AML-193 (cell line): ENCODE measurements at places on chromosomes 6 and 20.

GRCh38 chr6:53724501-53724900 lies 58.9 kb upstream of the KLHL31 start:
- DNase-seq, result no peak

GRCh38 chr6:158028876-158029275 lies 47.2 kb downstream of the SYNJ2 start:
- no peak for DNase-seq

DNA sequence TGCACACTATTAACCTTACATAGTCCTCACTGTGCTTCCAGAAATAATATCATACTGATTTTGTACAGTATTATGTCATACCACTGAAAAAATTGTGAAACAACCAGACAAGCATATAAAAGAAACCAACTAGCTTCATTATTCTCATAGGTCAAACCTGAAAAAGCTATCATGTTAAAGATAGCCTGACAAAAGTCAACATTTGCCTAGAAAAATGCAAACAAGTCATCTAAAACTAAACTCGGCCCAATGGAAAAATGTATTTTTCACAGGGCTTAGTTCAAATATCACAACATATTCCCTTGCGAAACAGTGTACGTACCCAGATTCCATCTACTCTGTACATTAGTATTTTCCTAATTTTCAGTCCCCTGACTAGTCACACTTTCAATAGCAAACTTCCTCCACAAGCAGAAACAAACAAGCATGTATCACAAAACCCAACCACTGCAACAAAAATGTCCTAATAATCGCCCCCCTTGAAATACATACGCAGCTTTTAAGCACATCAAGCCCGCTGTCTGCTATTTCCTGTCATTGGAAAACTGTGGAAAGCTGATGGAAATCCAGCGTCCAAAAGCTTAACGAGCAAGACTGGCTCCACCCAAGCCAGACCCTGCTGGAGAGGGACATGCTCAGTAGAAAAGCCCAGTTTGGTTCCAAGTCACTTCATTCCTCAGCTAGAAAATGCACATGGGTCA lies 93.1 kb downstream of the EPB41L2 start:
- no peak for DNase-seq

DNA sequence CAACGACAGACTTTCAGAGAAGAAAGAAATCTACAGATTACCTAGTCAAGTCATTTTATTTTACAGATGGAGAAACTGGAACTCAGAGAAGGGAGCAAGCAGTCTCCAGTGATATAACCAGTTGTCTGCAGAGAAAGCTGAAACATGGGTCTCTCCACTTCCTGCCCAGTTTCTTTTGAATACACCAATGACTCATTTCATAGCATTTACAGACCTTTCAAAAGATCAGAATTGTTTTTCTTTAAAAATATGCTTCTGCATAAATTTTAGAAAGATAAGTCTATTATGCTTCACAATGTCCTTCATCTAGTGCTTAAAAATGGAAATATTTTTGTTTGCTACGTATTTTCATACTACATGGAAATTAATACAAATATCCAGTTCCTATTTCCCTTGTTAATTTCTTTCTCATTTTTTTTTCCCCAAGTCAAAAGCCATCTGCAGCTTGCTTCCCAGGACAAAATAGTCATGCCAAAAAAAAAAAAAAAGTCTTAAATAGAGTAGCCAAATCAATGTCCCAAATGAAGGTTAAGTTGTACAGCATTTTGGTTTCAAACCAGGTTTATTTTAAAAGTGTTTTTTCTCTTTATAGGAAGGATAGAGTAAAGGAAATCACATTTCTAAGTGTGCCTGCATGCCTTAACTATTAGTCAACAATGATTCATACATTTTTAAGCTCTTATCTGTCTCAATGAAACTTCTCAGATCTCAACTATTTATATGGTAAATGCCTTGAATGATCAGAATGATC lies 36.9 kb downstream of the ARHGAP18 start:
- peak; percentile 26 for DNase-seq

- DNase-seq, result no peak
Observed at GRCh38 chr6:41072836-41073202, at the start of gene NFYA. Gene NFYA (plus strand): TSS chr6:41072974. CDS start chr6:41079090, 6,116 bp downstream.

DNA sequence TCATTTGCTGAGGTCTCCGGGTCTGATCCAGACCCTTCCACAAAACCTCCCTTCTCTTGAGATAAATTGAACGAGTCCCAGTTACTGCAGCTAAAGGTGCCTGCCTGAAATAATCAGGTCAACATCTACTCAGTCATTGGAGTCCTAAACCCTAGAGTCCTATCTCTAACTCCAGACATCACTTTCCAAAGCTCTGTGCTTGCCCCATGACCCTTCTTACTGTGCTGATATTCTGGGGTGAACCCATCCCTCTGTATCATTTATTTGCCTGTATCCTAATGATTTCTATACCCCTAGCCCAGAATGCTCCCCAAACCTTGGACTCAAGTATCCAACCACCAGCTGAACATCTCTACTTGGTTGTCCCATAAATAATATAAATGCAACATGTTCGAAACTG lies 35.7 kb downstream of the CD83 start:
- no peak for DNase-seq

DNA sequence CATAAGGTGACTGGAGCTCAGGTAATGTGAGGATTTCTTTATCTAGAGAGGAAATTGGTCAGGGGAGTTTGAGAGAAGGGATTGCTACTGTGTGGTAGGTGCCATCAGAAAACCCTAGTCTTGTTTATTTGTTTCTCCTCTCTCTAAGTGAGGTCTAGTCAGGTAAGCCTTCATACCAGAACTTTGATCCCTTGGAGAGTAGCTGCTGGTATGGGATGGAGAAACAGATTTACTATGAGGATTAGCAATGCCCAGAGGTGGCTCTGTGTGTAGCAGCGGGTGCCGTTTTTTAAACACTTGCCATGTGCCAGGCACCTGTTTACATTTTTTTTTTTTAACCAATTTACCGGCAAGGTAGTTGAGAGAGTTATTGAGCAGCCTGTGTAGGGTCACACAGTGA lies 19.5 kb downstream of the CMTR1 start:
- DNase-seq, result no peak

DNA sequence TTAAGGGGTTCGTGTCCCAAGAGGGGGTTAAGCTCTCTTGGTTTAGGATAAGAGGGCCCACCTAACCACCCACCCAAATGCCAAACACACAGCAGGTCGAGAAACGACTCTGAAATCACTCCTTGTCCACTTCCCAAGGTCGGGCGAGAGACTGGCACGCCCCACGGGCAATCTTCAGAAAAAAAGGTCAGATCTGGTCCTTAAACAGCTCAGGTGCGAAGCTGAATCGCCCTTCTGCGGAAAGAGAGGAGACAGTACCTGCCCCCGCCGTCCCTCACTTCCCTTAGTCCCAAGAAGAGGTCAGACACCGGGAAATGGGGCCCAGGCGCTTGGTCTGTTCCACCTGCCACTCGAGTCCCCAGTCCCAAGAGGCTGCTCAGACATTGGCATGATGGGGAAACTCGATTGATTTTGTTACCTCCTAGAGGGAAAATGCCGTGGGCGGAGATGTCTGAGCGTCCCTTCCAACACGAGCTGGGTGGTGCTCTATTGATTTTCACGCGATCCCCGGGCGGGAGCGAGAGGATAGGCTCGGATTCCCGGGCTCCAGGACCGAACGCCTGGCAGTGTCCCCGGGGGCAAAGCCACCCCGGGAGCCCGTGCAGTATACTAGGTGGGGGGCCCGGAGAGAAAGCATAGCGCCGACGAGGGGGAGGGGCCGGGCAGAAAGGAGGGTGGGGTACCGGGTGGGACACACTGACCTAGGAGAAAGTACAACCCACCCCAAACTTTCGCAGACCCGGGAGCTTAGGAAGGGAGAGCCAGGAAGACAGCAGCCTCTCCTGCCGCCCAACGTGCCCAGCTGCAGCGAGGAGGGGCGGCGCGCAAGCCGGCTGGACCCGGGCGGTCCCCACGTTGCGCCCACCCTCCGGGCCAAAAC lies 1.1 kb upstream of the SAMD5 start:
- DNase-seq, result no peak

GRCh38 chr6:150377211-150377781 lies 8.5 kb downstream of the IYD start:
- DNase-seq, result no peak

- no peak for DNase-seq
Observed at GRCh38 chr6:447381-448165, 56.0 kb downstream of the IRF4 start.

- peak; percentile 87 for DNase-seq
Observed at GRCh38 chr20:23245553-23246181, 104.9 kb upstream of the NXT1 start.

GRCh38 chr20:47042464-47042863 lies 147.8 kb downstream of the EYA2 start:
- no peak for DNase-seq

GRCh38 chr6:130981409-130981808 lies 81.6 kb downstream of the EPB41L2 start:
- DNase-seq, result no peak

GRCh38 chr20:59645271-59645670 lies 40.9 kb downstream of the PHACTR3 start:
- no peak for DNase-seq
